ENCODE measurements at places on chromosomes 13 and 19. TPM values are rescaled to one million over a fixed set of nuclear protein-coding genes. Genes with fewer than 3 reads are reported as not detected.

Gene RGL3
- polyA plus RNA-seq = 10.5 TPM

Gene IL11
- polyA plus RNA-seq = 0.08 TPM

Gene ACER1
- not detected for polyA plus RNA-seq

Gene POU2F2
- polyA plus RNA-seq = 1.2 TPM

Gene OR7C1
- polyA plus RNA-seq = 0.13 TPM

Gene WDR87
- not detected for polyA plus RNA-seq

Gene ZNF575
- polyA plus RNA-seq = 1.2 TPM

Gene ZNF844
- 17.9 TPM for polyA plus RNA-seq

Gene FGF14
- 0.06 TPM for polyA plus RNA-seq

Gene HOMER3
- polyA plus RNA-seq = 28.4 TPM

Gene ANKRD24
- 1.3 TPM for polyA plus RNA-seq

Gene ONECUT3
- polyA plus RNA-seq = not detected

DNA sequence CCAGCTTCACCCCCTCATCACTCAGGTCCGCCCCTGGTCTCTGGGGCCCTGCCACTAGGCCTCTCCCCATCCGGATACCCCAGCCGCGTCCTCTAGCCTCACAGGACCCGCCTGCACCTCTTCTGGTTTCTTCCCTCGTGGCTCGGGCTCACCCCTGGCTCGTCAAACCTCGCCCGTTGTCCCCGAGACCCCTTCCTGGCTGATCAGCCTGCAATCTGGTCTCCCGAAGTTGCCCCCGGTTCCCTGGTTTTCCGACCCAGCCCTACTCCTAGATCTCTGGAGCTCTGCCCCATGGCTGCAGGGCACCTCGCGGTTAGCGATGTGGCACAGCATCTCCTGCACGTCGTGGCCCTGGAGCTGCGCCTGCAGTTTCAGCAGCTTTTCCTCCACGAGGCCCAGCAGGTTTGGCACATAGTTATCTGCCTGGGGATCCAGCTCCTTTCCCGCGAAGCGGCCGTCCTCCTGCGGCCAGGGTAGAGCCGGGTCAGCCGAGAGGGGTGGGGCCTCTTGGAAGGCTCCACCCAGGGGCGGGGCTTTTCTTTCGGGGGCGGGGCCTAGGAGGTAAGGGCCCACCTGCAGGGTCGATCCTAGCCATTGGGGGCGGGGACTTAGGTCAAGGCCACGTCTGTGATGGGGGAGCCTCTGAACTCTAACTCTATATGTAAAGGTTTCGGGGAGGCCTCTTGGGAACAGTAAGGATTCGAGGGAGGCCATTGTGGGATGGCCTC is 2.4 kb upstream of the RGL3 start:
- DNase-seq = no peak

GRCh38 chr13:94254737-94255136 is 224.7 kb downstream of the DCT start:
- no peak for DNase-seq

DNA sequence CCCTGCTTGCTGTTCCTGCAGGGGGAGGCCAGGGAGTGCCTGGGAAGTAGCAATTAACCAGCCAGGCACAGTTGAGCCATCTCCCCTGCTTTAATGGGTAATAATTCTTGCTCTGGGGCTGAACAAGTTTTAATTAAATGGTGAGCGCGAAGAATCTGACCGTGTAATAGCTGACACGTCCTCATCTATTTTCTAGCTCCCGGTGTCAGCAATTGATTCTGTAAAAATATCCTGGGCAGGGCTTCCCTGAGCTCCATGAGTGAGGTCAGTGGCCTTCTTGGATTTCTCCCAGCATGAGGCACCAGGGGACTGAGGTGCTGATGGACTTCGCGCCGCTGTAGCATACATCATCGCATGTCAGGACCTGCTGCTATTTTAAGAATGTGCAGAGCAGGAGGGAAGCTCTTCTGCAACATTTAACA is 26.9 kb downstream of the SIPA1L3 start:
- DNase-seq = no peak

- peak; percentile 87 for DNase-seq
These were observed 18.9 kb downstream of the VASP start for GRCh38 chr19:45526143-45526542.

DNA sequence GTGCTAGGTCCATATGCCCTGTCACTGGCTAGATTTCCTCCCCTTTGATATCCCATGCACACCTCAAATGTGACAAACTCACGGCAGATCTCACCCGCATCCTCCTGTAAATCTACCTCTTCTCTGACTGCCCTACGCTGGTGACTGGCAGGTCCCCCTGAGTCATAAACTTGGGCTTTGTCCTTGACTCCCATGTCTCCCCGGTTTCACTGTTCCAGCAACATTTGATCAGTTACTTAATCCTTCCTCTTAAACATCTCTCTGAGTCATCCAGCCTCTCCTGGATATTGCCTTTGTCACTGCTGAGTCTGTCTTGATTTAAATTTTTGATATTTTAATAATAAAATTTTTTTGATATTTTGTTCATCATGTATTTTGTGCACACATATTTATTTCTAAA is 26.5 kb downstream of the FAM216B start:
- no peak for DNase-seq

DNA sequence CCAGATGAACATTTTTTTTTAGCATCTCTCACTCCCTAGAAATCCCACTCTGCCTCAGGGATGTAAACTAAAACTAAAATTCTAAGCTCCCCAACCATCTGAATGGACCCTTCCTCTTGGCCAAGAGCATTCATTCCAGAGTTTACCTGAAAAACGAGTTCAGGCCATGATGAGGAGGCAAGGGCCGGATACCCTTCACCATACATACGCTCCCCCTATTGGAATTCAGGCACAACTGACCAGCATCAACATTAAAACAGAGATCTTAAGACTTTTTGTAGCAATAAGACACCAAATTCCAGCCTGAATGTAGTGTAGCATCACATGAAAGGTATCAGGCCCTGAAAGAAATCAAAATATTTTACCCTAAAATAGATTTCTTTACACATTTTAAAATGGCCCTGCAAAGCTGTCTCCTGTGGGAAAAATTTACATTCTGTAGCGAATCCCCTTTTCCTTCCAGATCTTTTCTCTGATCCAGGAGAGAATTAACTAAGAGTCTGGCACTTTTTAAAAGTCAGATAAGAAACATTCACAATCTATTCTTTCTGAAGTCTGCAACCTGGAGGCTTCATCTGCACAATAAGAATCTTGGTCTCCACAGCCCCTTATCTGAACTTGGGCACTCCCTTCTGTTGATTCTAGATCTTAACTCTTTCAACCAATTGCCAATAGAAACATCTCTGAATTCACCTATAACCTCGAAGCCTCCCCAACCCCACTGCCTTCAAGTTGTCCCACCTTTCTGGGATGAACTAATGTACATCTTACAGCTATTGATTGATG is 888.5 kb downstream of the UQCRFS1 start:
- DNase-seq = no peak

- DNase-seq = no peak
These were observed 100.7 kb upstream of the OBI1 start for GRCh38 chr13:78759704-78760103.

GRCh38 chr19:9597027-9597426 is 12.7 kb upstream of the ZNF121 start:
- DNase-seq = no peak

GRCh38 chr13:59531571-59532091 is 632.1 kb downstream of the DIAPH3 start:
- peak; percentile 63 for DNase-seq

DNA sequence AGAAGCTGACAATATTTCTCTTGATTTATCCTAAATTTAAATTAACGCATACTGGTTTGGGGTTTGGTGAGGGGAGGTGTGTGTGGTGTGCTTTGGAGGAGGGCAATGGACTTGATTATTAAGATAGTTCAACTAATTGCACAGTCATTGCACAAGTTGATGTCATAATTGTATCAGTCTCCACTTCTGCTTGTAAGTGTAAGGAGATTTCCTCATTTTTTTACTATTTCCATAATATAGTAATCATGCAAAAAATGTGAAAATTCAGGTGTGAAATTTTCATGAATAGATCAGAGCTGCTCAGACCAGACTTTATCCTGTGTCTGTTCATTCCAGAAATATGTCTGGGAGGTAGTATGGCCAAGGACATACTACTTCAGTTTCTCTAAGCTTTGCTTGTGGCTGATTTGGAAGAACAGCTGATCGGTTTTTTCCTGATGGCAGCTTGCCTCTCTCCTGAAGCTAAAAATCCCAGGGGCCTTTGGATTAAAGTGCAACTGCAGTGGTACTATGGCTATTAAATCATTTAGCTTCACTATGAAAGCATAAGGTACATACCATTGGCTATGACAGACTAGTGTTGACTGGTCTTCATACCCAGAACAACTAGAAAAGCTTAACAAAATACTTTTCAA is 201.8 kb upstream of the MIR17HG start:
- no peak for DNase-seq

DNA sequence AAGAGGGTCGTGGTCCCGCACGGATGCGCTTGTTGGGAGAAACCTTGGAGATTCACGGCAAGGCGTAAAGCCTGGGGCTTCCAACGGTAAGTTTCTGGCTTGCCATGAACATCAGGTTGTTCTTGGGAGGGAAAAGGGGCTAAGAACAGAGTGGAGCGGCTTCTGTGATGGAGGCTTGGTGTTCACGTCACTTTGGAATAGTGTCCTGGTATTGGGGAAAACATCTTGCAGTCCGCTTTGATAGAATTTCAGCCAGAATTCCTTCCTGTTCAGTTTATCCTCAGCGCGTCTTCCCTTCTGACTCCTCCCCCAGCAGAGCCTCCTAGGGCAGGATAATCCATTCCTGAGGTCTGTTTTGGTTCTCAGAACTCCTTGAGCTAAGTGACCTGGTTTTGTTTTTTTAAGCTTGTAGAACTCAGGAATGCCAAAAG is 2.0 kb downstream of the KCTD15 start:
- DNase-seq = no peak

GRCh38 chr19:35898499-35898809 is 1.9 kb downstream of the NFKBID start:
- no peak for DNase-seq

GRCh38 chr13:92900446-92900845 is 326.2 kb upstream of the GPC6 start:
- no peak for DNase-seq

DNA sequence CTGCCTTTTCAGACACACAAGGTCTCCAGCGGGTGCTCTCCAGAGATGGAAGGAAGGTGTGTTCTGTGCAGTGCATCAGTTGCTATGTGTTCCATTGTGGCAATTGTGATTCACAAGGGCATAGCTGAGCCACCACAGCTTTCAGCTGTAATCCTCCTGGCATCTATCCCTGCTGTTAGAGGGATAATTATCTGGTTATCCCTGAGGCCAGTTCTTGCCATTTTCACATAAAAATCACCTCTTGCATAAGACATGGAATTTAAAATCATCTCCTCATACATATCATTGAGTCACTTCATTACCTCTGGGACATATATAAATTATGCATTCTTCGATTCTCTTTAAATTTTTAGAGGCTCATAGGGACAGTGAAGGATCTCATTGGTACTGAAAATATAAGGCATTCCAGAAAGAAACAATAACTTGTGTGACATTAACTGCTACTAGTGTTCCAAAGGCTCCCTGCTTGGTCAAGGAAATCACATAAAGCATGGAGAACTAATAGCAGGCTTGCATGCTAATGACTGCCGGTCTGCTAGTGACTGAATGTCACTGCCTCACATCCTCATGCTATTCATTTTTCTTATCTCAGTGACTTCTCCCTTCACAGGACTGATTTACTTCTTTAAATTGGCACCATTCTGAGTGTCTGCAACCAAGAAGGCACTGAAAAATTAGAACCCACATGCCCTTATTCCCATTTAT is 214.0 kb downstream of the ENOX1 start:
- DNase-seq = no peak

GRCh38 chr19:18519962-18520847 is 1.7 kb downstream of the ELL start:
- DNase-seq = peak; percentile 71

- DNase-seq = no peak
These were observed 34.1 kb downstream of the ERCC5 start for GRCh38 chr13:102879793-102880499.

DNA sequence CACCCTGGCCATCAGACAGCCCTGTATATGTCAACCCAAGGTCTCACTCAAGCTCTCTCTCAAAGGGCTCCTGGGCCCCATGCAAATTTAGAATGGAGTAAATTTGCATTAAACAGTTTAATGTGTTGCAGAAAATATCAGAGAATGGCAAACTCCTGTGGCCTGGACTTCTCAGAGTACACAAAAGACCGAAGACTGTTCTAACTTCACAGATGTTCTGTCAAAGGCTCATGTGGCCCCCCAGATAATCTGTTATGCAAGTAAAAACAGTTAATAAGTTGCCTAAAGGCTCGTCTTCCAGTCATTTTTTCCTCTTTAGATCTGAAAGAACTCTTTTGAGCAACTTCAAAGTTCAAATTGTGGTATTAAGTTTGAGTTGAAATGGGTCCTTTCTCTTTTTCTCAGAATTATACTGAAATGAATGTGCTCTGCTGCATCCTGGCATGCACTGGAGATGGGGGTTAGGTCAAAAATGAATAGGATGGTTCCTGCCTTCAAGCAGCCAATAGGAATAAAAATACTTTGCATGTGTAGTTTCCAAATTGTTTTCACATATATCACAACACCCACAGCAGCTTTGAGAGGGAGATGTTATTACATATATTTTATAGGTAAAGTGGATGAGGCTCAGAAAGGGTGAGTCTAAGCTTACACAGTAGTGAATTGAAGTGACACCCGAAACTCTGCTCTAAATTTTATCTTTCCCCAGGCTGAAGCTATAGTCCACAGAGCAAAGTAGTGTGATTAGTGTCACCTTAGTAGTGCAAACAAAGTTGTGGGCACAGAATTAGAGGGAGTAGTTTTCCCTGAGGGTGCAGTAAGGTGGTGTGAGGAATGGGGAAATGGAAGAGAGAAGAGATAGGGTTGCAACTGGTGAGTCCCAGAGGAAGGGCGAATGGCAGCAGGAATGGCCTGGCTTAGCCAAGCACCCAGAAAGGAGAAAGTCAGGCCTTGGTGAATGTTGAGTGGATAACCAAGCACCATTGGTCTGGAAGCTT is 205.0 kb upstream of the RFC3 start:
- no peak for DNase-seq

GRCh38 chr13:21529146-21529893 is 70.2 kb upstream of the ZDHHC20 start:
- no peak for DNase-seq

DNA sequence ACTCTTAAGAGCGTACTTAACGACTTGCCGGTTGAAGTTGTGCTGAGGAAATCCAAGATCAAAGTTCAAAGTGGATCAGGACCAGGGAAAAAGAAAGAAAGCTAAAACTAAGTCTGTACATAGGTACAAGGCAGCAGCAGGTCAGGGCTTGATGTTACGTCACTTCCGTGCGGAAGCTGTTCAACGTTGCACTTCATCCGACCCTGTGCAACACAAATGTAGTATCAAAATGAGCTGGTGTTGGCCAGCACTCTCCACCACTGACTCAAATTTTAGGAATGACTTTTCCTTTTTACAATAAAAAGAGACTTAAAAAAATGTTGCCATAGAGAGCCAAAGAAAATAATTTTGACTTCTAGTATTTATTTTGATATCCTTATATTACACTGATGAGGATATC is 1315.4 kb downstream of the EFNB2 start:
- no peak for DNase-seq

Data from ovary (tissue), 10 donors.